ENCODE measurements at places on chromosomes 2 and 18.

DNA sequence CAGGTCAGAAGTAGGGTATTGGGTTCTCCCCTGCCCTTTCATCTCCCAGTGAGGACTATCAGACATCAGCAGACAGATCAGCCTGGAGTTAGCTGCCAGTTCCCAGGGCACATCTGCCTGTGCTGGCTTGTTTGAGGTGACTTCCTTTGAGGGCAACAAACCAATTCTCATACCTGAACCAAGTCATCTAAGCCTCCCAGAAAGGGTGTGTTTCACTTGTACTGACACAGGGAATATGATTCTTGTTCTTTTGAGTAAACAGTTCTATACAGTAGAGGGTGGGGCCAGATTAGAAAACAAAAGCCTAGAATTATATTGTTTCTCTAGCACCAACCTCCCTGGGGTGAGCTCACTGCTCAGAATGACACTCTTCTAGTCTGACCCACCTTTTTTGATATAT lies 591.9 kb downstream of the SLC4A3 start:
- DNase-seq: no peak

- no peak for DNase-seq
Observed at GRCh38 chr2:149330127-149331022, at the start of gene LYPD6. LYPD6 (plus strand) TSS chr2:149330587; CDS start chr2:149437709, 107,122 bp downstream.

DNA sequence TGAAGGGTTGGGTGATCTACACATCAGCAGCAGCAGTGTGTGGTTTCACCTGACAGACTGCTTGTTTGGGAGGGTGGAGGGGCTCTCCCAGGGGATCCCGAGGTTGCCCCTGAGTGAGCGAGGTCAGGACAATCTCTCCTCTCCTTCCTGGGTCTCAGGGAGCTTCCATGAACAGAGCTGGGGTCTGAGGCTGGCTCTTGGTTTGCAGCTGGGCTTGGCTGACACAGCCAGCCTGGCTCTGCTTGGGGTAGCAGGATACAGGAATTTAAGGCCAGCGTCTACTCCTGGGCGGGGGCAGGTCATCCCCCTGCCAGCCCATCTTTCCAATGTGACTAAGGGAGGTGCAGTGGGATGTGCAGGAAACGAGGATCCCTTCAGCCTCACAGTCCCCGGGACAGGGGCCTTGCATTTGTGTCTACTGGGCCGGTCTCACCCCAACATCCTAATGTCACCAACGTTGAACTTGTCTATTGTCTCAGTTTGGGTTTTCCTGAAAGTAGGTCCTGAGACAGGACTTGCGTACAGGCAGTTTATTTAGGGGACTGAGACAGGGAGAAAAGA lies 262.6 kb upstream of the HDAC4 start:
- no peak for DNase-seq

GRCh38 chr2:27370816-27371620 lies 602 bp downstream of the SNX17 start:
- DNase-seq: no peak
